ENCODE measurements at places on chromosomes 3 and 15.
A peak's percentile ranks its signal among the peaks of the same experiment; 100 is the strongest.

- no peak overlapping the region for H3K4me3 ChIP-seq
- H3K36me3 ChIP-seq = no peaks in the 10 kb centered on the region
- H3K4me1 ChIP-seq = peaks cover 5% of the 10 kb centered on the region
- H3K27ac ChIP-seq = no peak overlapping the region
- DNase-seq = no peak
Observed at GRCh38 chr3:53705774-53706173, 140.4 kb downstream of the CHDH start.

DNA sequence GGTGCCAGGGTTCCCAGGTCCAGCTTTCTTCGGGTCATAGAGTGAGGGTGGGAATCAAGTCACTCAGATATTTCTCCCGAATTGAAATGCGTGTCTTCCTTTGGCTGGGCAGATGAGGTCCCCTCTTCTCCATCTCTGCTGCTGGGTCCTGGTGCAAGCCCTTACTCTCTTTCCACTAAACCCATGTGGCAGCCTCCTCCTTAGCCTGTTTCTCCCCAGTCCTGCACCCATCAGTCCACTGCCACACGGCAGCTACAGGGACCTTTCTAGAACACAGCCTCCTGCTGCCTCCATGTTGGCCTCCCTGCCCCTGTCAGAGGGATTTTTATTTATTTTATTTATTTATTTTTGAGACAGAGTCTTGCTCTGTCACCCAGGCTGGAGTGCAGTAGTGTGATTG, 237.4 kb upstream of the CTDSPL start:
- no peak for DNase-seq
- no peak overlapping the region for H3K4me3 ChIP-seq
- H3K27me3 ChIP-seq = peaks cover 55% of the 10 kb centered on the region
- no peak overlapping the region for H3K27ac ChIP-seq
- H3K36me3 ChIP-seq = no peaks in the 10 kb centered on the region

DNA sequence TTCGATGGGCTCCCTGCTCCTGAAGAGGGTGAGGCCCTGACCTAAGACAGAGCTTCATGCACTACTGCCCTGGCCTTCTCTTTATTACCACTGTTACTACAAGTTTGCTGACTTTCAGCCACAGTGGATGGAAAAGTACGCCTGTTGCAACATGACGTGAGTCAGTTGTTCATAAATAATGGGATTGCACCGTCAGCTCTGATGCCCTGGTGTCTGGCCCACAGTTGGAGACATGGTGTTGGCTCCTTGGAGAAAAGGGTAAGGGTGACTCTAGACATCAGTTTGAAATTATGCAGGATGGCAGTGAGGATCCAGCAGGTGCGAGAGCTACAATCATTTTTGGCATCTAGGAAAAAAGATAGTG, 5.5 kb downstream of the PAQR5 start:
- H3K36me3 ChIP-seq = peaks cover 2% of the 10 kb centered on the region
- peaks cover 84% of the 10 kb centered on the region for H3K27me3 ChIP-seq
- H3K4me3 ChIP-seq = no peak overlapping the region
- no peak overlapping the region for H3K27ac ChIP-seq

DNA sequence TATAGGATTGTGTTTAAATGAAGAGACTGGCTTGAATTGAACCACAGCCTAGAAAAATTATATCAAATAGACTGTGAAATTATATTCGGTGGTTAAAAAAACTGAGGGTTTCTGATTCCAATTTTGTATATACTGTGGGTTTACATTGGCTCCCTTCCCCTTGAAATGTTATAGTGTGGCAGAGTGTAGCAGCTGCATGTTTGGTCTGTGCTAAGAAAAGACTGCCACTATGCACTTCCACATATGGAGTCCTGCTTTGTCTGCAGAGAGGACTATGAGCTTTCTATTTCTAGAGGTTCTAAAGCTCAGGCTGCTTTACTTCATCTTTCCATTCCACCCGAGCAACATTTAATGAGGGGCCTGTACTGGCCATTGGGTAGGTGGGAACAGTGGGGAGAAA, 112.3 kb downstream of the P3H2 start:
- H3K36me3 ChIP-seq = peaks cover 3% of the 10 kb centered on the region
- H3K4me3 ChIP-seq = no peak overlapping the region
- no peak overlapping the region for H3K27ac ChIP-seq
- no peaks in the 10 kb centered on the region for H3K4me1 ChIP-seq
- no peak for DNase-seq

- H3K4me1 ChIP-seq = no peaks in the 10 kb centered on the region
- H3K36me3 ChIP-seq = no peaks in the 10 kb centered on the region
- peaks cover 60% of the 10 kb centered on the region for H3K27me3 ChIP-seq
Observed at GRCh38 chr15:81224232-81224631, 27.6 kb downstream of the IL16 start.

DNA sequence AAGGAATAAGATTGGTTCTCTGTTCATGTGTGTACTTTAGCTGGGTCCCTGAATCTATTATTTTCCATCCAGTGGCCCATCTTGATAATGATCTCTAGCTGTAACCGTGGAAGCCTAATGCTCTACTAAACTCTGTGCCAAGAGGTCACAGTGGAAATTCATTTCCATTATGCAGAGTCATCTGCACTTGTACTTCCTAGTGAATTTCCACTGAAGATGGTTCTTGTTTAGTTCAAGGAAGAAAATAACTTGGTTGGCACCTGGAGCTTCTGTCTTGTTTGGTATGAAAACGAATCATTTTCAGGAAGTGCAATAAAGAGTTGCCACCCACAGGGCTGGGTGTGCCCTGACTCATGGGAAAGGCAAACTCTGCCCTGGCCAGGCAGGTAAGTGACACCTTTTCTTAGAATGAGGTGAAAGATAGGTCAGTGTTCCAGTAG, 10.3 kb downstream of the LPP start:
- peaks cover 52% of the 10 kb centered on the region for H3K4me1 ChIP-seq
- no peaks in the 10 kb centered on the region for H3K27me3 ChIP-seq
- H3K27ac ChIP-seq = no peak overlapping the region
- H3K4me3 ChIP-seq = peak overlapping the region; percentile 6
- H3K36me3 ChIP-seq = peaks cover 3% of the 10 kb centered on the region
